Amygdala (tissue), 56 donors: ENCODE measurements at places on chromosomes 12 and 14.

GRCh38 chr12:100871195-100871734, 76.7 kb downstream of the ANO4 start:
- DNase-seq, result no peak

GRCh38 chr12:130303781-130304180, 33.9 kb upstream of the PIWIL1 start:
- DNase-seq, result no peak

- DNase-seq, result no peak
These were observed at the start of gene RGS6 for GRCh38 chr14:71932229-71932981. TSS of gene RGS6 (plus strand) at chr14:71932429.

DNA sequence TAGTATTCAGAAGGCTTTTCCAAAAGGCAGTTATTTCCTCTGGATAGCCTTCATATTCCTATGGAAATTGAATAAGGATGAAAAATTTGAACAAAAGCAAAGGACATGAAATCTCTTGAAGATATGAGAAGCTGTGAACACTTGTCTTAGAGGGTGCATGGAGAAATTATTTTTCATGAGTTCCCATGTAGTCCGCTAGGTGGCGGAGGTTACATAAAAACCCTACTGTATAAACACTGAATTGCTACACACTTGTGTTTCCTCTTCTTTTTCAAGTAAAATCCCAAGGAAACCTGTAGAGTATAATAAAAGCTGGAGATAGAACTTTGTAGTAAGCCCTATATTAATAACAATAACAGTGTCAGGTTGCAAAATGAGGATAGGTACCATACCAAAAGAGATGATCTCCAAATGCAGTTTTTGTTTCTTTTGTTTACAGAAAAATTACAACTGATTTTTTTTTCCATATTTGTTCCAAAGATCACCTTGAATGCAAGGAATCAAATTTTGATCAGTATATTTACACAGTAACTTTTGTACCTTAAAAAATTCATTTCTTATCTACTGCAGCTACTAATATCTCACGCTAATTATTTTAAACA, 37.8 kb upstream of the OR4E1 start:
- no peak for DNase-seq

DNA sequence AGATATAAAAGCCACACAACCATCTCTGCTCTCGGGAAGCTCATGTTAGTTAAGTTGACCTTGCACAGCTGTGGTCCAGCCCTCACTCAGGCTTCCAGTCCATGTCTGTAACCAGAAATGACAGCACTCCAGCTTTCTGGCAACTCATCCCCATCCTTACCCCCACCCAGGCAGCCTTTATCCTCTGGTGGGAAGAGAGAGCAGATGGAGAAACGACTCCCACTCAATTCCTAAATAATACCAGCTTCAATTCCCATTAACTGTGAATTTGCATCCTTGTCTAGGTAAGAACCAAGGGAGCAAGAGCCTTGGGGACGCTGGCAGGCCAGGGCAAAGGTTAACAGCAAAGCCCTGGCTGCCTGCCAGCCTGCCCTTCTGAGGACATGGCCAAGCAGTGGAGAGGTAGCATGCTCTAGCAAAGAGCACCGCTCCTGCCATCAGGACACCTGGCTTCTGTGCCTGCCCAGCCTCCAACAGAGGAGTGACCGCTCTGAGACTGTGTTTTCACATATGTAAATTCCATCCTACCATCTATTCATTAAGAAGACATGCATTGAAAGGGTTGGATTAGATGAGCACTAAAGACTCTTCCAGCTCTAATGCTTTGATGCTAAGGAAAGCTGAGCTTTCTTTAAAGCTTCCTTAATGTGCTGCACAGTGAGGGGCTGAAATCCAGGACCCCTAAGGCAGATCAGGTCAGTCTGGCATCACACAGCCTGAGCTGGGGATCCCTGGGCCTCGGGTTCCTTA, 236.1 kb downstream of the GRIN2B start:
- DNase-seq, result no peak

DNA sequence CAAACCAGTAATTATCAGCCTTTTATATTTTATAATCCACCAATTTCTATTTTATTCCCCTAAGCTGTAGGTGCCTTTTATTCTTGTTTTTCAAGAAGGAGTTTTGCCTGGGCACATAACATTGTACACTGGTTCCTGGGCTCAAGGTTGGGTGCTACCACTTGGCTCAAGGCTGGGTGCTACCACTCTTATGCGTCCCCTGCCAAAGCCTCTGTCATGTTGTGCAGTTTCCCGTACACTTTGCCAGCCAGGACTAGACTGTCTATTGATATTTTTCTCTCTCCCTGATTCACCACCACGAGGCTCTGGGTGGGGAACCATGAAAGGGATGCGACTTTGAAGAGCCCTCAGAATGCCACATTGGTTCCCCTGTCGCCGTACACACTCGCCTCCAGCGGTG, 52.5 kb upstream of the VASH1 start:
- no peak for DNase-seq

DNA sequence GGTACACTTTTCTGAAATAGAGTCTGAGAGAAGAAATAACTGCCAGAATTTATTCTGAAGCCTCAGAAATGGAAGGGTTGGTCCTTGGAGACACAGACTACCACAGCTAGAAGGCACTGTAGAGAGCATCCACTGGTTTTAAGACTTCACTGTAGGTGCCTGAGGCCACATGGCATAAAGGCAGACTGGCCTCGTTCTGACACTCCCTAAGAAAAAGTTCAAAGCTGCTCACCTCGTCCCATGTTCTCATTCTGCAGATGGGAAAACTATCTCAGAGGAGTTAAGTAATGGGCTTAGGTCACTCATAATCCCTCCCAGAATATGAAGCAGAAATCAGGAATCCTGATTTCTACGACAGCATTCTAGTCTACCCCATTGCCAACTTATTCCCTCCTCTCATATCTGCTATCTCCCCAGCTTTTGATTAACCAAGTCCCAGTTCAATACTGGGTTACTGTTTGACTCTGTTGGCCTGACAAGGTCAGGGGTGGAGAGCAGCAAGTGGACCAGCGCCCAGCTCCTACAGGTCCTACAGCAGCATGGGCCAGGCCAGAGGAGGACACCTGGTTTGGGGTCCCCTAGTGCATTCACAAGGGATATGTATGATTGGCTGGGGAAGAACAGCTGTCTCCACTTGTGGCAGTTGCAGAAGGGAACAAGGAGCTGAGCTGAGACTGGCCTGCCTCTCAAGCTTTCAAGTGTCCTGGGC, 3.7 kb downstream of the ITGA5 start:
- no peak for DNase-seq

- DNase-seq, result peak; percentile 26
These were observed 381 bp downstream of the YY1 start for GRCh38 chr14:100239211-100239839.

DNA sequence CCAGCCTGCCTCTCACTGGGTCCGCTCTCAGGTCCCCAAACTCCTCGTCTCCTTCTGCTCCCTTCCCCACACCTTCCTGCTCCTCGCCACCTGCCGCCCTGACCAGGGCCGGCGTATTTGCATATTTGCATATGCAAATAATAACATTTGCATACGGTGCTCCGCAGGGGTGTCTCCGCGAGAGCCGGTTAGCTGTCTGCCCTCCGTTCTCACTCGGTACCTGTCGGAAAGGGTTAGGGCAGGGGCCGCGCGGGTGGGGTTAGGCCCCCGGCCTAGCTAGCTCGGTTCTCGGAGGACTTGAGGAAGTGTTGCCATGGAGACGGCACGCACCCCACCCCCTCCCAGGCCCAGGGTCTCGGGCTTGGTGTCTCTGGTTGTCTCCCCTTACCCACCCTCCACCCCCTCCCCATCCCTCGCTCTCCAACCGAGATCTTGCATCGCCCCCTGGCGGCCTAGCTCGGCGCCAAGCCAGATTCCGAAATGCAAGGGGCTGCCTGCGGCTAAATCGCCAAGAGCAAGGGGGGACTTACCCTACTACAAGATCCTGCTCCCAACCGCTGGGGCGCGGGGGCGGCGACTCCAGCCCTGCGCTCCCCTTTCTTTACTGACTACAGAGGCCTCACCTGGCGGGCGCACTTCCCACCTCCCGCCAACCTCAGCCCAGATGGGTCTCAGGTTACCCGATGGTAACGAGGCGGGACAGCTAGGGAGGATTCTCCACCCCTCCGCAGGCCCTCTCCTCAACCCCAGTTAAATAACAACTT, 8.1 kb downstream of the STAC3 start:
- peak; percentile 29 for DNase-seq

- no peak for DNase-seq
These were observed 48.3 kb upstream of the PARP11 start for GRCh38 chr12:3921526-3921925.

GRCh38 chr14:37230551-37231194, 32.9 kb downstream of the MIPOL1 start:
- no peak for DNase-seq

DNA sequence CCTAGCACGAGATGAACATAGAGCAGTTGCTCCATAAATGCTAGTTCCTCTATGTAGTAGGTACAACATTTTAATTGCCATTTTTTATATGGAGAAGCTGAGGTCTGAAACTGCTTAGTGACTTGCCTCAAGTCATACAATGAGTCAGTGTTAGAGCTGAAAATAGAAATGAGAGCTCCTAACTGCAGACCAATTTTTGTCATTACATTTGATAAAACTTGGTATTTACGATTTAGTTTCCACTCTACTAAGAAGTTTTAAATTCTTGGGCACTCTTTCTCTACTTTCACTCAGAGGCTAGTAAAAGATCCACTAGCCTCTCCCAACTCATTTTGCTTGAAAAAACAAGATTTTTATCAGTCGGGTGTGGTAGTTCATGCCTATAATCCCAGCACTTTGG, 8.1 kb upstream of the TMED10 start:
- no peak for DNase-seq

DNA sequence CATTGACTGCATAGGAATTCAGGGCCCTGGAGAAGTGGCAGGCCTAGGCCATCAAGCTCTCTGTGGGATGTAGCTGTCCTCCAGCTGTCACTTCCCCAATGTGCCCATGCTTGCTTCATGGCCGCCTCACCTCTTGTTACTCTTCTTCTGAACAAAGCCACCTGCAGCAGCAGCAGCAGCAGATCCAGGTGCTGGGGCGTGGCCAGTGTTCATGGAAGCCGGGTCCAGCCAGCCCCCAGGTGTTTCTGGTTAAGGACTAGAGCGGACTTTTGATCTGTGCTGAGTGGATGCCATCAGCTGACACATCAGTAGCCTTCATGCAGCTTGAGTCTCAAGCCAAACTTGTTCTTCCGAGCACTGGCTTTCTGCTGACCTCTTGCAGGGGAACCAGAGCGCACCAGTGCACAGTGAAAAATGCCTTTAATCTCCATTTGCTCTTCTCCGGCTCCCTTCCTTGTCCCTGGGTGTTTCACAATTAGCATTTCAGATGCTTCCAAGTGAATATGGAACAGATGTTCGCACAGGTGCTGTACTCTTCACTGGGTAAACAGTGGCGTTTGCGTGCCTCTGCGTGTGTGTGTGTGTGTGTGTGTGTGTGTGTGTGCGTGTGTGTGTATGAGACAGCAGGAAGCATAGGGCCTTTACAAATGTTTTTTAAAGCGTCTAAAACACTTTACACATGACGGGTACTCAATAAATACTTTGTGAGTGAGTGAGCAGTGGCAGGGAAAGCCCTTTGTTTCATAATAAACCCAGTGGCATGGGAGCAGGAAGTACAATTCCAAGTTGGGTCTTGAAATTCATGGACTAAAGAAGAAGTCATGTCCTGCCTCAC, 20.1 kb downstream of the TPCN1 start:
- DNase-seq, result no peak

GRCh38 chr14:47826809-47827208, 151.4 kb upstream of the MDGA2 start:
- DNase-seq, result no peak

DNA sequence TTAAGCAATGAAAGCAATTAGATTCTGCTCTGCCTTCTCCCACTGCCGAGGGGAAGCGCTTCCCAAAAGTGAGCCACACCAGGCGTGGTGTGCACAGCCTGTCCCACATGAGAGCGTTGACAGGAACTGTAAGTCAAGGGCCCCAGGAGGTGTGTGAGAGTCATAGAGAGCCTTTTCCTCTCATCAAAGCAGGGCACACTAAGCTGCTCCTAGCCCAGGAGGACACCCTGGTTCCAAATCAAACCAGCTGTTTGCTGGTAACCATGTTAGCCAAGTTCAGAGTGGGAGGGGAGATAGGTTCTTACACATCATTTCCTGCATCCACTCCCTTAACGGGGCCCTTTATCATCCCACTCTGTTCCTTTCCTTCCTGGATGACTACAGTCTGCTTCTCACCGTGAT, 98.3 kb downstream of the SPTSSA start:
- no peak for DNase-seq

DNA sequence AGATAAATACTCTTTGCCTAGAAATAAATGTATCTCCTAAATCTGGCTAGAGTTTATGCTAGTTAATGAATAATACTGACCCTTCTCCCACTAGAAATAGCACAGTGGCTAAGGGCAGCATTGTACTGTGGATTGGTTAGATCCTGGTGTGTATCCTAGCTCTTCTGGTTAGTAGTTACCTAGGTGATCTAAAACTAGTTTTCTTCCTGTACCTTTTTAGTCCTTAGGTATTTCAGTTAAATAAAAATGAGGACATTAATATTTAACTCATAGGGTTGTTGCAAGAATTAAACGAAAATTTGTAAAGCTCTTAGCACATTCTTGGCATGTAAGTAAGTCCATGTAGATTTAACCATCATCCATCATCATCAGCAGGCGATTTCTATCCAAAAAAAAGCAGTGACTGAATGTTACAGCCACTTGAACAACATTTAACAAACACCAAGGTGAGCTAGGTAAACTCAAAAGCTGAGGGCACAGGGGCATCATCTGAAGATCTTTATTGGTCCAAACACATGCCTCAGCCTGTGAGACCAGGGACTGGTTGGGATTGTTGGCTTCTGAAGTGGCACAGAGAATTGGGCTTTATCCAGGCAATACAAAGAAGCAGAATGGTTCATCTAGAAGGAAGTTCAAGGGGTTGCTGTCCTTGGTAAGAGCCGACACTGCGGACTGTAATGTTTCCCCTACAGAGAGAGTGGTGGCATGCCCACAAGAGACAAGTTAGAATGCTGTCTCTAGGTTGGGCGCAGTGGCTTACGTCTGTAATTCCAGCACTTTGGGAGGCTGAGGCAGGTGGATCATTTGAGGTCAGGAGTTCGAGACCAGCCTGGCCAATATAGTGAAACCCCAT, 100.8 kb downstream of the GAS2L3 start:
- no peak for DNase-seq

DNA sequence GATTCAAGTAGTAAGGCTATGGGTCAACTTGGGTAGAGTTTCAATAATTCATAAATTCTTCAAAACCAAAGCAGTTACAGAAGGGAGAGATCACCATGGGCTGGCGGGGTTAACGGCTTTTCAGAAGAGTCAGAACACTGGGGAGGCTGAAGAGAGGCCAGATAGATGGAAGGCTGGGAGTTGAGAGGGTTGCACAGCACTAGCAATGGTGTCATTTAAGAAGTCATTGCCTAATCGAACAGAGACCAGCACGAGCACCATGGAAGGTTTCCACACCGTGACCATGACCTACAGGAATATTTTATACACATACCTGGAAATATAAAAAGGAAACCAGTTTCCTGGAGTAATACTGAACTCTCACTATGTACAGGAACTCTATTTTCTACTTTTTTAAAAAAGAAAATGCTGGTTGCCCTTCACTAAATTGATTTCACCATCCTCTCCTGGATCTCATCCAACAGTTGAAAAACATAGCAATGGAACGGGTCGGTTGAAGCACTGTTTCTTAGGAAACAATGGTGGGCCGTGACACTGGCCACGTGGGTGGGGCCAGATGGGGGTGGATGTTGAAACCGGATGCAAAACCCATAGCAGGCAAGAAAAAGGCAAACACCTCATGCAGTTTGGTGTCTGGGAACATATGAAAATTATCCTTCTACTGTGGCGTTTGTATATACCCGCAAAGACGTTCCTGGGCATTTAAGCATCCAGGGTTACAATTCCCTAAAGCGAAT, 38.0 kb upstream of the RIN3 start:
- DNase-seq, result no peak
